ENCODE measurements at places on chromosomes 7 and 10. TPM values are rescaled to one million over a fixed set of nuclear protein-coding genes. Genes with fewer than 3 reads are reported as not detected.

The PRRT4 gene
- total RNA-seq, result 0.16 TPM

The MYH16 gene
- 0.26 TPM for total RNA-seq

The CPA2 gene
- total RNA-seq, result not detected

The GIMAP5 gene
- total RNA-seq, result 0.13 TPM

The NOM1 gene
- total RNA-seq, result 9.3 TPM

The HOXA10 gene
- total RNA-seq, result not detected

The LIPA gene
- total RNA-seq, result 46.9 TPM

The NODAL gene
- total RNA-seq, result not detected

The ASB10 gene
- total RNA-seq, result not detected

The SRRM3 gene
- 7.1 TPM for total RNA-seq

The EXOC6 gene
- 2.7 TPM for total RNA-seq

The COL17A1 gene
- 1.0 TPM for total RNA-seq

The HABP2 gene
- not detected for total RNA-seq

The ELFN1 gene
- total RNA-seq, result not detected

The TCF7L2 gene
- total RNA-seq, result 25.2 TPM

The CNNM1 gene
- total RNA-seq, result 0.13 TPM

The MBLAC1 gene
- 4.3 TPM for total RNA-seq

The HDAC9 gene
- not detected for total RNA-seq

The OR6V1 gene
- not detected for total RNA-seq

The TRPV5 gene
- not detected for total RNA-seq

The CHAT gene
- not detected for total RNA-seq

The LBX1 gene
- total RNA-seq, result not detected

The C10orf67 gene
- total RNA-seq, result not detected

The EFCAB10 gene
- 0.26 TPM for total RNA-seq
